Stimulated activated CD4-positive, alpha-beta T cell treated with anti-CD3 and anti-CD28 coated beads, Interleukin-1b, Interleukin-23, amount 100 ng/mL, for 1 hour (primary cell): ENCODE measurements at places on chromosomes 5 and 9.

DNA sequence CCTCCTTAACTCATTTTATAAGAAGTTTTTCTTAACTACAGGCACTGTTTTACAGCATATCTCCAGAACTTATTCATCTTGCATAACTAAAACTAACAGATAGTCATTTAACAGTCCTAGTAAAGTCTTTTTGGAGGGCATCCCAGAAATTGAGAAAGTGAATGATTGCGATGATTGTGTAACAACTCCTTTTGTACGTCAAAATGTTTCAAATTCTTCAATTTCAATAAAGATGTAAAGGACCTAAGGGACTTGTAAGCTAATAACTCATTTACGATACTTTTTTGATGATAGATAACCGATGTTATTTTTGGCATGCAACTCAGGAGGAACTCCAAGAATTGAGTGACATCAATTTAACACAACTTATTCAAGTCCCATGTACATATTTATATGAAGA, 42.7 kb downstream of the SVEP1 start:
- no peak for DNase-seq

- DNase-seq = no peak
Measured at GRCh38 chr9:131432050-131432449, 38.2 kb downstream of the PRRC2B start.

- no peak for DNase-seq
Measured at GRCh38 chr9:6864102-6864501, 106.3 kb downstream of the KDM4C start.

GRCh38 chr5:39083968-39084367, 9.8 kb upstream of the RICTOR start:
- no peak for DNase-seq

DNA sequence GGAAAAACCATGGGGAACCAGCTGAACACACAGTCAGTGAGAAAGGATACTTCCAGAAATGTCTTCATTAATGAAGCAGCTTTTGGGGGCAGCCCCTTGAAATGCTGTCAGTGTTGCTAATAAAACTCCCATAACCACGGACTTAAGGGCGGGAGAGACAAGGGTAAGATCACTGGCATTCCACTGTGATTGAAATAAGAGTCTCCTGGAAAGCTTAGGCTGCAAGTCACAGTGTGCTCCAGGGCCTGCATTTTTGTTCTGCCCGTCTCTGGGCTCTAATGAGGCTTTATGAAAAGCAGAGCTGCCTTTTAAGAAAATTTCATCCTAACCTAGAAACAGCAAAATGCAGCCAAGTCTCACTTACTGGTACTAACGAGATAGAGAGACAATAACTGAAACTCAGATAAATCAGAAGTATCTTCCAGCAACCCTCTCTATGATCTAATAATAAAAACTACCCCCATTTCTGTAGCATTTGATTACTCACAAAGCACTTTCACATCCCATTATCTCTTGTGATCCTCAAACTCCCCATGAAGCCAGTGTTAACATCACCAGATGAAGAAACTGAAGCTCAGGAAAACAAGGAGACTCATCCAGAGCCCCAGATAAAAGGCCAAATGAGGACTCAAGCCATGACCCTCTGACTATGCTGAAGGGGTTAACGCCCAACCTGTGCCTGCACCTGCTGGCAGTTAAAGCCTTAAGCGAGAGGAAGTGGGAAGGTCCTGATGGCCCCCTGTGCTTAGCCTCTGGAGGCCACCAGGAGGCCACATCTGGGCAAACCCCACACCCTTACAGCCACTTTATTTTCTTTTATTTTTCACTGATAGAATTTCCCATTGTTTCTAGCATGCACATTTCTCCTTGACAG, 37.5 kb downstream of the SPOCK1 start:
- DNase-seq = no peak

- no peak for DNase-seq
Measured at GRCh38 chr9:72509635-72510034, 11.8 kb upstream of the TMC1 start.

- DNase-seq = no peak
Measured at GRCh38 chr9:19331877-19332276, 48.2 kb downstream of the RPS6 start.

DNA sequence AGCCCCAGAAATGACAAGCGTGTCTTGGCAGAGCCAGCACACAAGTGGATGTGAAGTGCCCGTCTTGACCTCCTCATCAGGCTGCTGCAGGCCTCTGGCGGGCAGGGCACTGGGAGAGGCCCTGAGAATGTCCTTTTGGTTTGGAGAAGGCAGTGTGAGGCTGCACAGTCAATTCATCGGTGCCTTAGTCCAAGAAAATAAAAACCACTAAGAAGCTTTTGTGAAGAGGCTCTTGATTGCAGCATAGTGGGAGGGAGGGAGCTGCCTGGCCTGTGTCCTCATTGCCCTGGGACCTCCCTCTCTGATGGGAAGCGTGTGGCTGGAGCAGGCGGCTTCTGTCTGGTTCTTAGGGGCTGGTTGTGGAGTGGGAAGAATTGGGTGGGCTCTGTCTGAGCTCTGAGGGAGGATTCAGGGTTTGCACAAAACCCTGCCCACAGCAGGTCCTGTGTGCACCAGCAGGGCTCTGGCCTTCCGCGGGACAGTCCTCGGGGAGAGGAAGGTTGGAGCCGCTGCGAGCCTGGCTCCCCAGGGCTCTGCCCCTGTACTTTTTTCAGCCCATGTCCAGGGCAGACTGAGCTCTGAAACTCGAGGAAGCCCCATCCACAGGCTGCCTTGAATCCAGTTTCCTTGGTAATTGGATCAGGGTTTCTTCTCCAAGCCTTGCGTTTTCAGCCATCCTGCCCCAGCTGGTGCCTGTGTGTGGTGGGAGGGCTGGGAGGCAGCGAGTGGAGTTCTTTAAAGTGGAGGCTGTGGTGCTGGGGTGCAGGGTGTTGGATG, 1.1 kb downstream of the HRCT1 start:
- no peak for DNase-seq

- DNase-seq = no peak
Measured at GRCh38 chr9:32128546-32128945, 255.9 kb upstream of the ACO1 start.

GRCh38 chr9:38224941-38225340, 155.9 kb upstream of the SHB start:
- no peak for DNase-seq

- no peak for DNase-seq
Measured at GRCh38 chr9:13587571-13587970, 308.1 kb upstream of the MPDZ start.

DNA sequence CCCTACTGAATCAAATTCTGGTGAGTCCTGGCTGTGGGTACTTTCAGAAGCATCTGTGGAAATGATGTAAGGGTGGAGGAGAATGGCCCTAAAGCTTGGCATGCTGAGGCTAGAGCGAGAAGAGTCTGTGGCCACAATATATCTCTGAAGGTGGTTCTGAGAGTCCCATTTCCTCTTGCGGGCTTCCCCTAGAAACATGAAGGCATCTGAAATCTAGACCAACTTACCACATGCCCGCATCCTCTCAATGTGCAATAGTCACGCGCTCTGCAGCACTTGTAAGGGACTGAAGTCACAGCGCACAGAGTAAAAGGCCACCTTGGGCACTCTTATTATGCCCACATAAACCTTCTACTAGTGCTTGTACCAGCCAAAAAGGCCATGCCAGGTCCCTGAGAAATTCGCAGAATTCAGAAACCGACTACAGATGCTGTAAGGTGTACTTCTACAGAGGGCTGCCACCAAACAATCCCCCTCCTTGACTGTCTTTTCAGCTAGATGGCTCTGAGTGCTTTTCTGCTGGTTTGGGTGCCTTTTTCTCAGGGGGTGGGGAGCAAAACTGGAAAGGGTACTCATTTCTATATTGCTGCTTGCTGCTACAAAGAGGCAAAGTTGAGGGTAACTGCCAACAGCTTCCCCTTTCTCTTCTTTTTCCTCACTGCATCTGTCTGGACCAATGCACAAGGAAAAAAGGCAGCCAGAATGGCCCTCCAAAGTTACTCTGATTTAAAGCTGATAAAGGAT, 107.3 kb downstream of the ZDHHC21 start:
- DNase-seq = no peak

- DNase-seq = no peak
Measured at GRCh38 chr9:120412425-120412951, 167.5 kb downstream of the CDK5RAP2 start.
